Choroid plexus epithelial cell (primary cell): ENCODE measurements at places on chromosomes 2 and 18.

DNA sequence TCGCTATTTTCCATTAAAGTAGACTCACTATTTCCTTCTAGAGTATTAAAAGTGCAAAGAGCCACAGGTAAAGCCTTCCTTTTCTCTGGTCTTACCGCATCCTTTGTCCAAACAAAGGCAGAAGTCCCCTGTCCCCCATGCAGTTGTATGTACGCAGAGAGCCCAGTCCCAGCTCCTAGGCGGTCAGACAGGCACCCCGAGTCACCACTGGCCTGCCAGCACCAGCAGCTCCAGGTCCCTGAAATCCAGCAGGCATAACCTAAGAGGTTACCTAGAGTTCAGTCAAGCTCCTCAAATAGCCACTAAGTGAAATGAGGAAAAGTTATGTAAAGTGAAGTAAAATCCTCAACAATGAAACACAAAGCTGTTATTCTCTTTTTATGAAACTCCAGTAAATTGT lies 60.4 kb upstream of the TWIST2 start:
- DNase-seq = no peak

GRCh38 chr2:5250482-5250881 lies 441.7 kb upstream of the SOX11 start:
- DNase-seq = peak; percentile 75

- DNase-seq = no peak
These were observed 18.9 kb downstream of the KRTCAP3 start for GRCh38 chr2:27461118-27461517.

DNA sequence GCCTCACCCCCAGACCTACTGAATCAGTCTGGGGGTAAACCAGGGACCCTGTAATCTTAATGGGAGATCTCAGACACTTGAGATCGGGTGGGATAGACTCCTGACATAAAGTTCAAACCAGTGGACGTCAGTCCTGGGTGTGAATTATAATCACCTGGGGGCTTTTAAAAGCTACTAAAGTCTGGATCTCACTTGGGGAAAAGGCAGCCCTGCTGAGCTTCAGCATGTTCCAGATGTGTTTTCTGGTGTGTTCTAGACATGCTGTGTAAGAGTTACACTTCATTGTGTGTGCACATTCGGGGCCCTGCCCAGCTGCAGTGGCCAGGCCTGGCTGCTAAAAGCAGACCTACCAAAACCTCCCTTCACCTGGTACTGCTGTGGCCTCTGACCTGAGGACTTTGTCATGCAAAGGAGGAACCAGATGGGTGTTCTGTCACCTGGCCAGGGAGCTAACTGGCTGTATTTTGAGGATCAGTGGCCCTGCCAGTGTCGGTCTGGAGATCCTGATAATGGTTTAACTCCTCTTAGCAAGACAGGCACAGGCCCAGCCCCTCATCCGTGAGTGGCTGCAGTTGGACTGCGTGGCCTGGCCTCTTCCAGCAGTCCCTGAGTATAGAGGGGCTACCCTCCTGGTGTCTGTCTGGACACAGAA lies 10.6 kb downstream of the RRM2 start:
- DNase-seq = no peak

- DNase-seq = no peak
These were observed 175.8 kb upstream of the NETO1 start for GRCh38 chr18:73043611-73044010.
